ENCODE measurements at places on chromosomes 13 and 19. TPM values are rescaled to one million over a fixed set of nuclear protein-coding genes. Genes with fewer than 3 reads are reported as not detected.

- no peak for DNase-seq
These were observed 4.9 kb downstream of the SHKBP1 start for GRCh38 chr19:40581531-40581930.

Gene KIR3DL2
- not detected for total RNA-seq

- DNase-seq: no peak
These were observed 26.1 kb downstream of the MBNL2 start for GRCh38 chr13:97248243-97248642.

Gene TIMM29
- total RNA-seq: 42.1 TPM

- DNase-seq: no peak
These were observed 1444.4 kb upstream of the MIR17HG start for GRCh38 chr13:89903115-89903514.

Gene NANOS3
- total RNA-seq: not detected

Gene ZNF497
- total RNA-seq: 0.53 TPM

Gene PRR20D
- total RNA-seq: not detected

DNA sequence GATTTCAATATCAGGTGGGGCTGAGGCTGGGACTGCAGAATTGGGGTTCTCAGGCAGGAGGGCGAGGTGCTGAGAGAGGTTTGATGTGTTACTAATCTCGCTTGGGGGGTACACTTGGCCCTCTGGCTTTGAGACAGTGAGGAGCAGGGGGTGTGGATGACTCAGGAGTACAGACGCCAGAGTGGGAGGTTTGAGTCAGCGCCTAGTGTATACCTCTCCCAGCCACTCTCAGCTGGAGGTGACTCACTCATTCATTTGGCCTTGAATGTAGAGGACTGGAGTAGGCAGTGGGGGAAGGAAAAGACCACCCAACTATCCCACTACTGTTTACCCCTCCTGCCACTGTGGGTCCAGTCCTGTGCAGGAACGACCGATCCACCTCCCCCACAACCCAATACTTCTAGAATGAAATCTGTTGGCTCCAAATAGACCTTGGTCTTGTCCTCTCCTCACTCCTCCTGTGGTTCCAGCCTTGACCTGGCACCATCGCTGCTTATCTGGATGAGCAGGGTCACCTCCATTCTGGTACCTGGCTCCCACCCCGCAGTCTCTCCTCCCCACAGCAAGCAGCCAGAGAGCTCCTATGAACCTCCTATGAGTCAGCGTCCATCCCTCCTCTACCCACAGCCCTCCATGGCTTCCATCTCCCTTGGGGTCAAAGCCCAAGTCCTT is 20.1 kb upstream of the ZNRF4 start:
- peak; percentile 91 for DNase-seq

DNA sequence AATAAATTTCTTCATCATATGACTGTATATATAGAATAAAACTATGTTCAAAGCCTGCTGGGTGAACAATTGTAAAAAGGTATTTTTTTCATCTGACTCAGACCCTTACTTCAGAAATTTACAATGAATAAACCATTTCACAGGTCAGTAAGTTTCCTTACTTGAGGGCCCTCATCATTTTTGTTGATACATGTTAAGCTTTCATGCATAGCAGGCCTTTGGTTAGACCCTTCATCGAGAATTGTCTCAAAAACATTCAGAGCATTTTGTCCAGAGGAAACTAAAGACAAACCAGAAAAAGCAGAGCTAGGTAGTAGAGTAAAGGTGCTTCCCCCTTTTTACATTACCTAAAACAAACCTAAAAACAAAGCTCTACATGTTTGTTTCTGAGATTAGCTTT is 46.2 kb downstream of the FNDC3A start:
- DNase-seq: no peak

DNA sequence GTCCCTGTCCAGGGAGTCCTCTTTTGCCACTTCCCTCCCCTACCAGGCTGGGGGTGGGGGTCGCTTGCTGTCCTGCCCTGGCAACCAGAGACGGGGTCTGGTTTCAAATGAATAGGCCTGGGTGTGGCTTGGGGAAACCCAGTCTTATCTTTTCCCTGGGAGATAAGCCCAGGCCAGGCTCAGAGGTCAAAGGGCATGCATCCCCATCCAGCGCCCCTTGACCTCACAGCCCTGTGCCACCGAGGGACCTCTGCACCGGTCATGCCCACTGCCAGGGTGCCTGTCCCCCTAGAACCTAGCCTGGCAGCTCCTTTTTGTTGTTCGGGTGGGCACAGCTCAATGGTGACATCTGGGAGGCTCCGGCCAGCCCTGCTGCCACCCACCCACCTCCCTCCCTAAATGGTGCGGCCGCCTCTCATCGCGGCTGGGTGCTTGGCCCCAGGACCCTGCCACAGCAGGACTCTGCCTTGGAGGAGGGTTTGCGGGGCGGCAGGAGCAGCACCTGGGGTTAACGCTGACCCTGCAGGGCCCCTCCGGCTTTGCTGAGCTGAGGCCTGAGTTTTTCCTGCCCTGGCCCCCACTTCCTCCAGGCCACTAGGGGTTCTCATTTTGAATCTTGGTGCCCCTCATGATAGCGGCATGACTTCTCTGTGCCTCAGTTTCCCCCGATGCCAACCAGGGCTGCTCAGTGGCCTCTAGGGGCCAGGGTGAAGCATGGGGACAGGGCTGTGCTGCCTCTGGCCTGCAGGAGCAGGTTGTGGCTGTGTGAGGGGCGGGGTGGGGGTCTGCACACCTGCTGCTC is 2.9 kb upstream of the CERS1 start:
- DNase-seq: no peak

GRCh38 chr13:33764716-33765115 is 53.2 kb upstream of the RFC3 start:
- DNase-seq: peak; percentile 54

Gene PPP1R15A
- 118 TPM for total RNA-seq

- no peak for DNase-seq
These were observed 933.1 kb downstream of the DIAPH3 start for GRCh38 chr13:59230484-59231264.

Gene AP1M2
- 135 TPM for total RNA-seq

- DNase-seq: no peak
These were observed 1.7 kb upstream of the RASIP1 start for GRCh38 chr19:48742096-48742495.

Gene CRB3
- total RNA-seq: 49.5 TPM

All from bronchial epithelial cell (primary cell).